T follicular helper cell (primary cell): ENCODE measurements at places on chromosomes 11 and 22.

- DNase-seq = no peak
Measured at GRCh38 chr11:77406396-77406795, 67.5 kb downstream of the PAK1 start.

- DNase-seq = no peak
Measured at GRCh38 chr11:71996946-71997345, 1.8 kb upstream of the IL18BP start.

- no peak for DNase-seq
Measured at GRCh38 chr11:93766504-93766903, 17.6 kb upstream of the MED17 start.

- DNase-seq = no peak
Measured at GRCh38 chr11:70584498-70585235, 186.3 kb downstream of the CTTN start.

- no peak for DNase-seq
Measured at GRCh38 chr11:2149864-2150847, 10.9 kb downstream of the INS start.

DNA sequence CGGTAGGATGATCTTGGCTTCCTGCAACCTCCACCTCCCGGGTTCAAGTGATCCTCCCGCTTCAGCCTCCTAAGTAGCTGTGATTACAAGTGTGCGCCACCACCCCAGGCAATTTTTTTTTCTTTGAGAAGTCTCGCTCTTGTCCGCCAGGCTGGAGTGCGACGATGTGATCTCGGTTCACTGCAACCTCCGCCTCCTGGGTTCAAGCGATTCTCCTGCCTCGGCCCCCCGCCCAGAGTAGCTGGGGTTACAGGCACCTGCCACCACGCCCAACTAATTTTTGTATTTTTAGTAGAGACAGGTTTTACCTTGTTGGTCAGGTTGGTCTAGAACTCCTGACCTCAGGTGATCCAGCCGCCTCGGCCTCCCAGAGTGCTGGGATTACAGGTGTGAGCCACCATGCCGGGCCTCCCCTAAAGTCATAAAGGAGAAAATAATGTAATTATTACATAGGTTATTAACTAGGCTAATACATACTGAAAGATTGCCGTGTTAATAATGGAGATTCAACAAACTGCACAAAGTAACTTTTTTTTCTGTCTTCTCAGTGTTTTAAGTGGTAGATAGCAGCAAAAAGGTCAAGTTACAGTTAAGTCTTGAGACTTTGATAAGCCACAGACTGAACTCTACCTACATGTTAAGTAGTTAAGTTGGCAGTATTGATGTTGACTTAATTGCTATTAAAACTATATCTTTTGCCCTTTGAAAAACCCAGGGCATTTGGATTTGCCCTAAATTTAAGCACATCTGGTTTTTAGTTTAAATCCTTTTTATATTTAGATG, 3.9 kb downstream of the CAPRIN1 start:
- no peak for DNase-seq

DNA sequence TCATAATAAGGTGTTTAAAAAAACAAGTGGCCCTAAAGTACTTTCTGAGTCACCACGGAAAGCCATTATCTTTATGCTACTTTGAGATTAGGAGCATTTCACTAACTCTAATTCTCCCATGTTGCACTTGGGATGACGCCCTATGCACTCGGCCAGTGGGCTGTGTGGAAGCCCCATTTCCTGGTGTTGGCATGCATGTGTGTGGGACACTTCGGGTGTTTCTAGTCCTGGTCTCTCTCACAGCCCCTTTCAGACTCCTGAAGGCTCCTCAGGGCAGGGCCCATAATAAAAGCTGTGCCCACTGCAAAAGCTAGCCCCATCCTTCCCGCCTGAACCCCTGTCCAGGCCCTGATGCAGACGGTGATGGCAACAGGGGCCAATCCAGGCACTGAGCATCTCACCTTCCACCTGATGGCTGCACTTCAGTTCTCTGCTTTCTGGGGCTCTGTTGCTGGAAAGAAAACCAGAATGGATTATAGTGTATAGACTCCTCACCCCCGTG, 14.9 kb upstream of the FXYD2 start:
- DNase-seq = no peak

DNA sequence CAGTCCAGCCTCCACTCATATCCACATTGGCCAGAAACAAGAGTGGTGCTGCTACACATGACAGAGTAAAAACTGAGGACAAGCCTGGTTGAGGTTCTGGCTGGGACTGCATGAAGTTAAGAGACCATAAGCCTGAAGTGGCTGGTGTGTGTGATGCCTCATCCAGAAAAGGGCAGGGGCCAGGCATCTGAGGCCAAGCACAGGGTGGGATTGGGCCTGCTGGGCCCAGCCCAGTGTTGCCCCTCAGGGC, 25.3 kb downstream of the ARVCF start:
- DNase-seq = no peak

GRCh38 chr11:64007629-64008282, 21.5 kb downstream of the OTUB1 start:
- no peak for DNase-seq
